GM23248 (cell line): ENCODE measurements at places on chromosomes 7 and 10. TPM values are rescaled to one million over a fixed set of nuclear protein-coding genes. Genes with fewer than 3 reads are reported as not detected.

WEE2 gene
- not detected in 2 replicates for total RNA-seq

FAM237B gene
- not detected in 2 replicates for total RNA-seq

DNA sequence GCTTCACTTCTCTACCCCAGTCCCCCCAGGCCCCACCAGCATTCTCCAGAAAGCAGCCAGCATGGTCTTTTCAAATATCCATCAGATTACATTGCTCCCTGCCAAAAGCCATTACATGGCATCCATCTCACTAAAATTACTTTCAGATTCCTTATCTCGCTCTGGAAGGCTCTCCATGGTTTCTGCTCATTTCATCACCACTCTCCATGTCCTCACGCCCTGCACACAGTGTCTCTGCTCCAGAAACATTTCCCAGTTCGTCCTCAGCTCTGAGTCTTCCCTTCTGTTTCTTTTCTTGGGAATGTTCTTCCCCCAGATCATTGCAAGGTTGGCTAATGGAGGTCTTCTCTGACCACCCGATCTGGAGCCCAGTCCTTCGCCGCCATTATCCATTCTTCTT is 499.1 kb downstream of the KCNMA1 start:
- H3K4me3 ChIP-seq: no peak overlapping the region
- no peaks in the 10 kb centered on the region for H3K27me3 ChIP-seq
- DNase-seq: no peak
- H3K4me1 ChIP-seq: no peaks in the 10 kb centered on the region
- H3K36me3 ChIP-seq: no peaks in the 10 kb centered on the region
- H3K27ac ChIP-seq: no peak overlapping the region

- H3K4me3 ChIP-seq: peak overlapping the region; percentile 39
- H3K36me3 ChIP-seq: no peaks in the 10 kb centered on the region
- peak overlapping the region; percentile 72 for H3K27ac ChIP-seq
Observed at GRCh38 chr7:34991938-34992840, 45.1 kb downstream of the DPY19L1 start.
